ENCODE measurements at places on chromosomes 5 and 9. TPM values are rescaled to one million over a fixed set of nuclear protein-coding genes. Genes with fewer than 3 reads are reported as not detected.

DNA sequence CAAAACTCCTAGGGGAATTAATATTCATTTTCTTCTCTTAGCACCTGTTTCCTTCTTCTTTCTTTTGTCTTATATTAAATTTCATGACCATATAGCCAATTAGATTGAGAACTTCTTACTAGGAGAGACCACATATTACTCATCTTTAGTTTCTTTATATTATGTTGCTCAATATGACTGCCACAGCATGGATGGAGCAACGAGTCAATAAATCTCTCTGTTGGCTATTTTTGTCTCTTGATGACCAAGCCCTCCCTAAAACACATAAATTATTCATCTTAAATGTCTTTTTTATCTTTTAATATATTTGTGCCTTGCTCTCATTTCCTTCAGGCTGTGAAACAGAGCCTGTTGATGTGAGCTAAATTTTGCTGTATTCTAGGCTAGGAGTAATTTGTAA is 123.0 kb downstream of the ADAMTSL1 start:
- DNase-seq, result peak; percentile 77

The IFNA2 gene
- not detected for total RNA-seq

The KLF4 gene
- total RNA-seq, result 1.3 TPM

DNA sequence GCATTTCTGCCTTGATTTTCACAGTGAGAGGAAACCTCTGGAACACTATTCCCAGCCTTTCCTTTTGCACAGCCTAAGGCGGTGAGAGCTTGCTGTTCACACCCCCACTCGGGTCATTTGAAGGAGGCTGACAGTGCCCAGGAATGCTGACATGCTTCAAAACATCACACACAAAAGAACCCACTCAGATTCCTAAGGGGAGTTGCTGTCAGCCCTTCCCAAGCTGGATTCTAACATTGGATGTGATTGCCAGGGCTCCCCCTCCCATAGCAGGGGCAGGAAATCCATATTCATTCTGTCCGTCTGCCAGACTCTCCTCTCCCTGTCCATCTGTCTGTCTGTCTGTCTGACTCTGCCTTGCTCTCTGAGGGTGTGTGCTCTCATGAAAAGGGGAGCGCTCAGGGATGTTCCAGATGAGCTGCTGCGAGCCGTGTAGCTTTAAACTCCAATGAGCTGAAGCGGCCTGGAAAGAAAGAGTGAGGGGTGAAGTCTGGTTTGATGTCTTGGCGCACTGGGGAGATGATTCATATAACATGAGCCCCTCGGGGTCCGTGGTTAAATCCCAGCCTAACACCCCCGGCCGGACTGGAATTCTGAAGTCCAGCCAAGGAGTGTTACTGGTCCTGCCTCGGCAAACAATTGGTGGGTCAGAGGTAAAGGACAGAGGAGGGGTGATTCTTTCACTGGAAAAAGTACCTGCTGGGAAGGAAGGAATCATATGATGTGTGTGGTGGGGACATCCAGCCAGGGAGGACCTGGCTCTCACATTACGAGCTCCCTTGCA is 517.0 kb downstream of the CCDC171 start:
- peak; percentile 67 for DNase-seq

The MYO10 gene
- 93.0 TPM for total RNA-seq

GRCh38 chr9:93209576-93210323 is 25.8 kb downstream of the WNK2 start:
- DNase-seq, result no peak

The NRARP gene
- not detected for total RNA-seq

GRCh38 chr9:2082772-2083171 is 67.6 kb downstream of the SMARCA2 start:
- no peak for DNase-seq

- DNase-seq, result no peak
Measured at GRCh38 chr5:38793099-38793498, 52.7 kb upstream of the OSMR start.

The SLC6A3 gene
- total RNA-seq, result not detected

DNA sequence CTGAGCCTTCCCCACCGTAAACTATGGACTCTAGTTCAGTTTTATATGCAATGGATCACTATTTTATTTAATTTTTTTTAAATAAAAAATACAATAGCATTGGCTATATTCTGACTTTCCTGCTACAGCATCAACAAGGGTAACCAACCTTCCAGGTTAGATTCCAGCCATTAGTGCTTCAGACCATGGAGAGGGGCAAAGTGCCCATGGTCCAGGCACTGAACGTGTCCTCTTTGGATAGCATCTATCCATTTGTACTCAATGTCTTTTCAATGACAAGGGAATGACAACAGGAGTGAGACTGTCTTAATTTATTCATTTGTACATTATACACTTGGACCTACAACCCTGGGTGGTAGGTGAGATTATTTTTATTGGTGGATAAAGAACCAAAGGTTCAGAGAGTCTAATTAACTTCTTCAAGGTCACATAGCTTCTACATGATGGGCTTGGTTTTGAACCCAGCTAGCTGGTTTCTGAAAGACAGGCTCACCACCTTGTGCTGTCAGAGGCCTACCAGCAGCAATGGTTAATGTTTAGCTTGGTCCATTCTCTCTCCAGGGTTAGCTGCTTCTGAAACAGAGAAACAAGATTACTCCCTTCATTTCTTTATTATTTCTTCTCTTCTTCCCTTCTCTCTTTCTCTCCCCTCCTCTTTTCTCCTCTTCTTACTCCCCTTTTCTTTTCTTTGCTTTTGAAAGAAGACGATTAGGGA is 11.5 kb downstream of the TMEM171 start:
- no peak for DNase-seq

The PAPPA gene
- total RNA-seq, result 12.4 TPM

DNA sequence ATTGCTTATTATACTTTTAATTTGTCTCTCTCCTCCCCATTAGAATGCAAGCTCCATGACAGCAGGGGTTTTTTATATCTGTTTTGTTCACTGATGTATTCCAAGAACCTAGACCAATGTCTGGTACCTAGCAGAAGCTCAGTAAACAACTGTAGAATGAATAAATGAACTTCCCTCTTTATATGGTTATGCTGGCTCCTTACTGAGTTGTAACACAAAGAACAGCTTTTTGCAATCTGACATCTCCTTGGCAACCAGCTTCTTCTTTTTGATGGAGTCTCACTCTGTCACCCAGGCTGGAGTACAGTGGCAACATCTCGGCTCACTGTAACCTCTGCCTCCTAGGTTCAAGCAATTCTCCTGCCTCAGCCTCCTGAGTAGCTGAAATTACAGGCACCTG is 13.6 kb downstream of the TRMO start:
- DNase-seq, result no peak

GRCh38 chr5:111954516-111955395 is 197.8 kb upstream of the NREP start:
- DNase-seq, result peak; percentile 51

DNA sequence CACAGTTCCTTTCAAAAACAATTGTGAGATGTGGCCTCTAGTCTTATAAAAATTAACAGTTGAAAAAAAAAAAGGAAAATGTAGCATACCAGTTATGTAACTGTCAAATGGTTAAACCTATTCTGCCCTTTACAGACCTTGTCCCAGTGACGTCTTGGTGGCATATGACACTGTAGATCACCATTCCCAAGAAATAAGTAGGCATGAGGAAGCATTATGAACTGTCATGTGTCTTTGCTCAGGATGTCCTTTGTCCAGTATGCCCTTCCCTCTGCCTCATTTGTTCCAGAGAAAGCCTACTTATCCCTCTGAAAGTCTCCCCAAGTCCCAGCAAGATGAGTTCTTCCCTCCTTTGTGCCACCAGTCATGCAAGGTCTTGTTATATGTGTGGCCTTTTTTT is 63.2 kb downstream of the PAM start:
- DNase-seq, result no peak

DNA sequence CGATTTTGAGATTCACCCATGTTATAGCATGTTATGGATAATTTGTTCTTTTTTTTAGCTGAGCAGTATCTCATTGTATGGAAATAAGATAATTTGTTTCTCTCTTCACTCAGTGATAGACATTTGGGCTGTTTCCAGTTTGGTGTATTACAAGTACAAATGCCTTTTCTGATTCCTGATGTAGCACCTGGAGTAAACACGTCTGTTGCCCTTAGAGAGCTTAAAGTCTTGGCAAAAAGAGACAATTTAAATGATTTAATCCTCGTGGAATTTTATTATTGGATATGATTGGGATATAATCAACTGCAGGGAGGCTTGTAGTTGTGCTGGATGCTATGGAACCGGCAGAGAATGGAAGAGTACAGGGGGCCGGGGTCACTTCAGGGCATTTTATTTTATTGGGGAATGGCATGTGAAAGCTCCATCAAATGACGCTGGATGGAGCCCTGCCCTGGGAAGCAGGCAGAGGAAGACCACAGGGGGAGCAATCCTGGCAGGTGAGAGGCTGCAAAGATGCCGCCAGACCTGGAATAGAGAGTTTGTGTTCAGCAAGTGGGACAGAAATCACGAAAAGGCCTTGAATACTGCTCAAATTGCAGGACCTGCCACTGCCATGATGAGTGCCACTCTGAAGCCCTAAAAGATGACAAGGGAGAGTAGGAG is 31.0 kb upstream of the TGFBI start:
- DNase-seq, result no peak

The PDZD2 gene
- total RNA-seq, result not detected

DNA sequence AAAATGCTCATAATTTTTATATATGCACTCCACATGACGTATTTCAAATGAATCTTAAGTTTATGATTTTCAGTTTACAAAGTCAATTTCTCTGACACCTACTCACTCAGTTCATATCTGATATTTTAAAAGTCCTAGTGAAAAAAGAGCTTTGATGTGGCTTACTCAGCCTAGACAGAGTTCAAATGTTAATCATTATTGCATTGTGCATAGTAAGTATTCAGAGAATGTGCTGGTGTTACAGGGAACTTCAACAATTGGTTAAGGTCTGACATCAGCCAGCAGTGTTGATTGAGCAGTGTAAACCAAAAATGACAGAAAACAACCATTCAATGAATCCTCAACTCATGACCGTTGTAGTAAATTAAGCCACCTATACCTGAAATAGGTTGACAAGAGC is 147.2 kb upstream of the LHFPL2 start:
- no peak for DNase-seq

DNA sequence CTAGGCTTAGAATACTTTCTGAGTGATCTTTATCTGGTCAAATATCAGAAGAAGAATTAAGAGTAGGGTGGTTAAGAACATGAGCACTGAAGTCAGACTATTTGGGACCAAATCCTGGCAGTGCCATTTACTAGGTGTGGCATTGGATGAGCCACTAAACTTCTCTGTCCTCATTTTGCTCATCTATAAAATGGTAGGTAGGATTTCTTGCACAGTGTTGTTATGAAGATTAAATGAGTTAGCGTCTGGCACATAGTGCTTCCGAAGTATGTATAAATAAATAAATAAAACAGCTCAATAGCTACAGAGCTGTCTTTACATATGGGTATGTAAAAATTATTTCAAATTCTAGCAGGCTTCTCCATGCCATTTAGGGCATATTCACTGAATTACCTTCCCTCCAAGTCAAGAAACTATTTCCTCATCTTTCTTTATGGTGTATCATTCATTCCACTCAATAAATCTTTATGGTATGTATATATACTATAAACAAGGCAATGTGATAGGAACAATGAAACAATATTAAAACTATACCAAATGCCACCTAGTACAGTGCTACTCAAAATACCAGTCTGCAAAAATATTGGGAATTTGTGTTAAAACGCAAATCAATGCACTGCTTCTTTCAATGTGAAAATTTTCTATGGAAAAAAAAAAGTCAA is 9.8 kb upstream of the PGGT1B start:
- DNase-seq, result no peak

DNA sequence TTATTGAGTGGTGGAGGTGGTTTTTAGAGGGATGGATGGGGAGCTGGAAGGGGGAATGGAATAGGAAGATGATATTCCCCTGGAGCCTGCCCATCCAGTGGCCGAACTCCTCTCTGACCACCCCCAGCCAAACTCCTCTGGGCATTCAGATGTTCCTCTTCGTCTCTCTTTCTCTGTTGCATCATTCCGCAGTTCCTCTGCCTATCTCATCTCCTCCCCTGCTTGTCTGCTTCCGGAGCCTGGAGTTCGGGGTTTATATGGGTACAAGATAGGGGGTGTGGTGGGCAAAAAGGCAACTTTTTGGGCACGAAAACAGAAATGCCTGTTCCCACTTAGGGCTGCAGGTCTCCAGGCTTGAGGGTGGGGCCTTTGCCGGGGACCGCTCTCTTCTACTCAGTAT is 12.2 kb upstream of the CDK5RAP2 start:
- no peak for DNase-seq

- no peak for DNase-seq
Measured at GRCh38 chr9:14941501-14942405, 31.5 kb upstream of the FREM1 start.

The SPINK1 gene
- not detected for total RNA-seq

DNA sequence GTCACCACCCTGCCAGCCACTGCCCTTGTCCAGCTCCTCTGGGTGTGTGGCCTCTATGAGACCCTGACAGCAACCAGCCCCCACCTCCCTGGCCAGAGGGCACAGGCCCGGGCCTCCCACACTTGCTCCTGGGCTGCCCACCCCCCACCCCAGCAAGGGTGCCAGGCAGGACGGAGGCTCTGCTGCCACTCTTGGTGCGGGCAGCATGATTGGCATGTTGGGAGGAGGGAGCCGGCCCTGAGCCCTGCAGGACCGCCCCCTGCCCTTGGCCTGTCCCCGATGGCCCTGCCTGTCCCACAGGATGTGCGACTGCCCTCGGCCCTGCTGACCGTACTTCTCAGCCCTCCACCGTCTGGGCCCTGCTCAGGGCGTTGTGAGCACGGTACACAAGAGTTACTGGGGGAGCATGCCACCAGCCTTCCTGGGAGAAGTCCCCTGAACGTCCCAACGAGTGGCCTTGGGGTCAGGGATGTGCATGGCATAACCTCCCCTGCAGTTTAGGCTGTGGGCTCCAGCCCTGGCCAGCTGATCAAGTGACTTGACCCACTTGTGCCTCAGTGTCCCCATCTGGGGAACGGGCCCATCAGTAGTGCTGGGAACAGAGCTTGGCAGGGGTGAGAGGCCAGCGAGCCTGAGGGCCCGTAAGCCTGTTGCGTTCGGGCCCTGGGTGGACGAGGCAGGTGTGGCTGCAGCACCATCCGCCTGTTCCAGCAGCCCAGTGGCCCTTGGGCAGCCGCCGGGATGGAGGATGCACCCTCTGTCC is 16.0 kb downstream of the GPSM1 start:
- DNase-seq, result no peak

DNA sequence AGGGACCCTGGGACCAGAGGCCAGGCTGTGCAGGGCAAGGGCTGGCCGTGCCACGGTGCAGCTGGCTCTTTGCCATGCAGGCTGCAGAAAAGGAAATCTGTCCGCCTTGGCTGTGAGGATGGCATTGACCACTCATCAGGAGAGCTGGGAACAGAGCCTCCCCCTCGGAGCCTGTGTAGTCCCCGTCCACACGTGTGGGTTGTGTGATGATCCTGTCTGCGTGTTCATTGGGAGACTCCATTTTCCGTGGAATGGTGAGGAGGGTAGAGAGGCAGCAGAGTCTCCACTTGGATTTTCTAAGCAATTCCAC is 47.7 kb downstream of the EHMT1 start:
- DNase-seq, result no peak

The IRX1 gene
- not detected for total RNA-seq

The NEURL1B gene
- total RNA-seq, result 1.8 TPM

All from IMR-90 (cell line).